ENCODE measurements at places on chromosomes 3 and 15. TPM values are rescaled to one million over a fixed set of nuclear protein-coding genes. Genes with fewer than 3 reads are reported as not detected.

The LDHAL6B gene
- not detected for total RNA-seq

The FBXL2 gene
- 20.0 TPM for total RNA-seq

The LIPH gene
- 0.79 TPM for total RNA-seq

The TRIM42 gene
- not detected for total RNA-seq

The LCMT2 gene
- 11.0 TPM for total RNA-seq

The GOLGA6L6 gene
- not detected for total RNA-seq

The VIPR1 gene
- 5.8 TPM for total RNA-seq

The CPEB1 gene
- 0.60 TPM for total RNA-seq

The HDAC11 gene
- 14.4 TPM for total RNA-seq

The CX3CR1 gene
- total RNA-seq, result not detected

DNA sequence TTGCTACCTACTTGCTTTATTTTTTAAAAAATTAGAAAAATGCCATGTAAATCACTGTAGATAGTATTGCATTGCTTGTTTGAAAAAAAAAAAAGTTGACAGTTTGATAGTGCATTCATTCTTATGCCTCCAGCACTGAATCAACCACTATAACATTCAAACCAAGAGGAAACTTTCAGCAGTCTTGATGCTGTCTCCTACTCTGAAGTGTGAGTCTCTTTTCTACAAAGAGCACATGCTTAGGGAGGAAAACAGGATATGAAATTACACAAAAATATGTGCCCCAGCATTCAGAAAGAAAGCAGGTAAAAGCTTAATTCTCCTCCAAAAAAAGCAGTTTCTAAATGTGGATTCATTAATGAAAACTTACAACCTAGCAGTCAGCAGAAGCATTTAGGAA lies 78.3 kb downstream of the ZBTB20 start:
- DNase-seq, result no peak

DNA sequence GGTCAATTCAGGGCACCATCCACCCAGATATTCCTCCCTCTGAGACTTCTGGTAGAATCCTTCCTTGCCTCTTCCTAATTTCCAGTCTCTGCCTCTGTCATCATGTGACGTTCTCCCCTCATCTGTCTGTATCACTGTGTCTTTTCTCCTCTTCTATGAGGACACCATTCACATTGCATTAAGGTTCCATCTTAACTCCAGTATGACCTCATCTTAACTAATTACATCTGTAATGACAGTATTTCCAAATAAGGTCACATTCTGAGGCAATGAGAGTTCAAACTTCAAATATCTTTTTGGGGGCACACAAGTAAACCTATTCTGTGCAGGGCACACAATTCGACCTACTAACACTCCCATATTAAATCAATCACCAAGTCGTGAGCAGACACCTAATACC lies 169.7 kb downstream of the FHIT start:
- DNase-seq, result no peak

- no peak for DNase-seq
Observed at GRCh38 chr3:150528354-150528797, 17.9 kb downstream of the SERP1 start.

DNA sequence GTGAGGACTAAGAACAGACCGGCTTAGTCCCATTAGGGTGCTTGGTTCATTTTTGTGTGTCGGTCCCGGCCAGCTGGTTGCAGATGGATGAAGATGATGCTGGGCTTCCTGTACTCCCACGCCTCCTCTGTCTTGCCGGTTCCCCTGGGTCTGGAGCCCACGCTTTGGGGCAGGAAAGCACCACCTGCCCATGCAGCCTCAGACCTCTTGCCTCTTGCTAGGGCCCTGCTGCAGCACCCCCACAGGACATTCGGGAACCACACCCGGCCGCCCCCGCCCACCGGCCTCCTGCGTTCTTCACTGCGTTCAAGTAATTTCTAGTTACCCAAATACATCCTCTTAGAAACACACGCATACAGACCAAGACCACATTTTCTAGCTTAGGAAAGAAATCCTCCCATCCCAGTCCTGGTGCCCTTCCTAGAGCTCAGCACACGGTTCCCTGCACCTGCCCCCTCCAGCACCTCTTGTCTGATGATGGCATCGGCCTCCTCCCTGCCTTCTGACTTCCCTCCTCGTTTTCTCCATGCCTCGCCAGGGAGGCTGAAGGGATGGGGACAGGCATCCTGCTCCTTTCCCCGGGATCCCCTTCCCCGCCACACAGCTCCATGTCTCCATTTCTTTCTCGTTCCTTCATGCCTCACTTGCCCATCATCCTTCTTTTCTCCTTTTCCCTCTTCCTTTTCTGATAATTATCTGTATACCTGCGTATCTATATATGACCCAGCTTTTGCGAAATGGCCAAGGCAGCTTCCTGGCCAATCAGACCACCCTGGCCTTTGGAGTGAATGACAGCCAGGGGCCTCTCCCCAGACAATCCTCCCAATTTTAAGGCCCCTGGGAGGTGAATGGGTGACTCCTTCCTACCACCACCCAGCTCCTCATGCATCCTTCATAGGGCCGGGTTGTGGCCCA lies 30.9 kb downstream of the FAM3D start:
- DNase-seq, result no peak

DNA sequence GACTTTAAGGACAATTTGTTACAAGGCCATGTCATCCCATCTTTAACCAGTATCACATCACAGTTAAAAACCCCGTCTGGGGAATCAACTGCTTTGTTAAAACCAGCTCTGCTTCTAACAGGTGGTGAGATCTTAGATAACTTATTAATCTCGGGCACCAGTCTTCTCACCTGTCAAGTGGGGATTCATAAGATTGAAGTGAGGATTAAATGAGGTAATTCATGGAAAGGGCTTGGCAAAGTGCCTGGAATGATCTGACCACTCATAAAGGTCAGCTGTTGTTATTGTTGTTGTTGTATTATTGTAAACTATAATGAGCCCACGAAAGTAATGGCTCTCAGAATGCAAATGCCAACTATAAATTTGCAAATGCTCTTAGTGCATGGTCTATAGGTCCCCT lies 30.1 kb upstream of the SLC24A5 start:
- DNase-seq, result no peak

DNA sequence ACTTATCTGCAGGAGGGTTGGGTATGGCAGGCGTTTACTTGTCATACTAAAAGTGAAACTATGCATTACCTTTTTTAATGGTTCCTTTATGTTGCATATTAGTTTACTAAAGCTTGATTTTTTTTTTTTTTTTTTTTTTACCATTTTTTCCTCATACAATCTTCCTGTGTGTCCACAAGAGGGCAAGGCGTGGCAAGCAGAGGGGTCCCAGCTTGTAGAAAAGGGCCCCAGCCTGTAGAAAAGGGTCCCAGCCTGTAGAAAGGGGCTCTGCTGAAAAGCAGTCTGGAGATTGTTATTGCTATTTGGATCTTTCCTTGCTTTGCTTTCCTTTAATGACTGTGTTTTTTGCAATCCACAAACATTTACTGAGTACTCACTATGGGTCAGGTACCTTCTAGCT lies 21.9 kb downstream of the MKRN2 start:
- no peak for DNase-seq

DNA sequence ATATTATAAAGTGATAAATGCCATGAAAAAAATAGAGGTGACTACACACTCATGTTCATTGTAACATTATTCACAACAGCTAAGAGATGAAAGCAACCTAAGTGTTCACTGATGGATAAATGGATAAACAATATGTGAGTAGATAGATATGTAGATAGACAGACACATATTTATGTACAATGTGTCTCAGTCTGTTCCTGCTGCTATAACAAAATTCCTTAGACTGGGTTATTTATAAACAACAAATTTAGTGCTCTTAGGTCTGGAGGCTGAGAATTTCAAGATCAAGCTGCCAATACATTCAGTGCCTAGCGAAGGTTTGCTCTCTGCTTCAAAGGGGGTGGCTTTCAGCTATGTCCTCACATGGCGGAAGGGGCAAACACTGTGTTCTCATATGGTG lies 312.5 kb downstream of the ZNF621 start:
- no peak for DNase-seq

GRCh38 chr15:50624616-50625168 lies 61.9 kb downstream of the TRPM7 start:
- no peak for DNase-seq

DNA sequence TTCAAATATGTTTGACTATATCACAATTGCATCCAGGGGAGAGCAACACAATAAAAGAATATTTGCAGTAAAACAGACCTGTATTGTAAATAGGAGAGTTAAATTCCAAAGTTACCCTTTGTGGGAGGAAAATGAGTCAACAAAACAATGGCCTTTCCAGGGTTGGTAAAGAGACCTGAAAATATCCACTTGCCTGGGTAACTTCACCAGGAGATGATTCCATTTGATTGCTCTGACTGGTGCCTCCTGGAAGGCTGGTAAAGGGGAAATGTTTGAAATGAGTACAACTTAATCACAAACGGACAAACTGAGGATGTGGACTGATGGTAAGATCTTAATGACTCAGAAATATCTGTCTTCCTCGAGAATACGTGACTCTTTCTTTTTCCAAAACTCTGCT lies 43.6 kb upstream of the SRGAP3 start:
- DNase-seq, result no peak

GRCh38 chr3:171862993-171863521 lies 19.9 kb downstream of the TMEM212 start:
- DNase-seq, result no peak

DNA sequence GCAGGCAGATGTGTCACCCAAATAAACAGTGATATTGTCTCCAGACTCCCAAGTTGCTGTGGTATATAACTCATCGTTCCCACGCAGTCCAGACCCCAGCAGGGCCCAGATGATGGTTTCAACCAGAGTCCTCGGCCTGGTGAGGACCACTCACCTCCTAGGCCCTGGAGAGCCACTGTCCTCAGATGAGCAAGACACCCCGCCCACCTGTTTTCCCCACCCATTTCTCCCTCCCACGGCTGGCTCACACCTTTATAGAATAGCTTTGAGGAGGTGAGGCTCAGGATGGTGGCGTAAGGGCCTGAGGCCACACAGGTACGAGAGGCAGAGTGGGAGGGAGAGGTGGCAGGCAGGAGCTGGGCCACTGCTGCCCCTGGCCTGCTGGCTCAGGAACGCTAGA lies 7.5 kb downstream of the MESP1 start:
- no peak for DNase-seq

DNA sequence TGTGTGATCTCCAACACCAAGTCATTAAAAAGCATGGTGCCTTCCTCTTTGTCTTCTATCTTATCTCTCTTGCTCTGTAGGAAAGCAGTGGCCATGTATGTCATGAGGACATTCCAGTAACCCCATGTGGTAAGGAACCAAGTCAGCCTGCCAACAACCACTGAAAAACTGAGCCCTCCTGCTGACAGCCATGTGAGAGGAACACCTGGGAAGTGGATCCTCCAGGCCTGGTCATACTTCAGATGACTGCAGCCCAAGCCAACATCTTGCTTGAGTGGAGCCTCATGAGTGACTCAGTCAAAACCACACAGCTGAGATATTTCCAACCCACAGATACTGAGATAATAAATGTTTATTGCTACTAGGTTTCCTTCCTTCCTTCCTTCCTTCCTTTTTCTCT lies 597.3 kb downstream of the ZIC1 start:
- no peak for DNase-seq

DNA sequence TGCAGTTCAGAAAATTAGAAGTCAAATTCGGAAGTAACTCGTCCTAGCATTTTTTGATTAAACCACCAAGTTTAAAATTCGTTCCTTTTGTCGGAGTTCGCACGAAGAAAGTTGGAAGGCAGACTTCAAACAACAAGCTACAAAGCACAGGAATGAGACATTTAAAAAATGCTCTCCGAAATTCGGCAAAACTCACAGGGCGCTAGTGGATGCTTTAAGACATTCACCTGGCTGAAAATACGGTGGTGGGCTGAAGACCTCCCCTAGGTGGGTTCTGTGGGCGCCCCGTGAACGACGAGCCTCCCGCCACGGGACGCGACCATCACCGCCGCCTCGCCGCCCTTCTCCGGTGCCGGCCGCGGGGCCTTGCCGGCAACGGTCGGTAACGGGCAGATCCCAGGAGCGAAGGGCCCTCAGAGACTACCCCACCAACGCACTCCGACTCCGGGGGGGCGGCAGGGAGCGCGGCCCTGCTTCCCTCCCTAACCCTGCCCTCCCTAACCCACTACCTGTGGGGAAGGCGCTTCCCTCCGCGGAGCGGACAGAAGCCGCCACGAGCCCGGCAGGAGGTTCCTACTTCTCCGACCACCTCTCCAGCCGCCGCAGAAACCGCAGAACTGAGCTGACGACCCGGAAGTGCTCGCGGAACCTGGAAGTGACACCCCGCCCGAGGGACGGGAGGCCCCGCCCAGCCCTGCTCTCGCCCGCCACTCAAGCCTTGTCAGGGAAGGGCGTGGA lies at the start of gene GTF2A2:
TSS of gene GTF2A2 (minus strand) at position 619 of the 738 bp plus-strand sequence. CDS start 5,238 bp downstream, outside the sequence.
- peak; percentile 80 for DNase-seq

- DNase-seq, result no peak
Observed at GRCh38 chr3:125058959-125059358, 3.2 kb upstream of the HEG1 start.

DNA sequence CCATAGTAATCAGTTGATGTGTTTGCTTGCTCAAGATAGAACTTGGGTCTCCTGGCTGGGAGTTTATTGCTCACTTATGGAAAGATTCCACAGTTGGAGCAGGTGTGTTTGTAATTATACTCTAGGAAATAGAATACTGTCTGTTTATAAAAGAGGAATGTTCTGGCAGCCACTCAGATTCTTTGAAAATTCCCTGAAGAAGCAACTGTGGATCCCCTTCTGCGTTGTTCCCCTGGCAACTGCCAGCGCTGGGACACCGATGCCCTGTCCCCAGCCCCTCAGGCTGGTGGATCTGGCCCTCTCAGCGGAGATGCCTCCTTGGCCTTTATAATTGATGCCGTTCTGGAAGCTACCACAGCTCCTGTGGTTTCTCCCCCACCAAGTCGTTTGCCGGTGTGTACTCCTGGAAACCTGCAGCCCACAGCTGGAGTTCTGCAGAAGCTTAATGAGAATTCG lies 225.9 kb downstream of the ITPR1 start:
- DNase-seq, result no peak

- DNase-seq, result no peak
Observed at GRCh38 chr3:129602730-129603560, 3.5 kb downstream of the PLXND1 start.

DNA sequence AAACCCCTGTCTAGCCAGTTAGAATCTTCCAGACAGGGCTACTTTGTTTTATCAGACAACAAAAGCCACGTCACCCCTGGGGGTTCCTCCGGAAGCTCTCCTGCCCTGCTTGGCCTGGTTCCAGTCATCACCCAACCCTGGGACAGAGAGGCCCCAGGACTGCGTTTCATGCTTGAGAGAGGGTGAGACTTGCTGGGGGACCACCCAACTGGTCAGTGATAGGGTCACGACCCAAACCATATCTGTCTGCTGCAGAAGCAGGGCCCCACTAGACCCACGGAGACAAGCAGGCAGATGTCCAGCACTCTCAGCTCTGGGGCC lies 1.2 kb downstream of the NT5DC2 start:
- no peak for DNase-seq

- no peak for DNase-seq
Observed at GRCh38 chr15:89586651-89587050, 11.4 kb downstream of the TICRR start.

- DNase-seq, result no peak
Observed at GRCh38 chr3:156559321-156559720, 4.4 kb upstream of the SSR3 start.
